Activated naive CD4-positive, alpha-beta T cell treated with anti-CD3 and anti-CD28 coated beads, Interleukin-2, amount 50 U/mL, for 16 hours (primary cell): ENCODE measurements at places on chromosomes 3 and 15.

DNA sequence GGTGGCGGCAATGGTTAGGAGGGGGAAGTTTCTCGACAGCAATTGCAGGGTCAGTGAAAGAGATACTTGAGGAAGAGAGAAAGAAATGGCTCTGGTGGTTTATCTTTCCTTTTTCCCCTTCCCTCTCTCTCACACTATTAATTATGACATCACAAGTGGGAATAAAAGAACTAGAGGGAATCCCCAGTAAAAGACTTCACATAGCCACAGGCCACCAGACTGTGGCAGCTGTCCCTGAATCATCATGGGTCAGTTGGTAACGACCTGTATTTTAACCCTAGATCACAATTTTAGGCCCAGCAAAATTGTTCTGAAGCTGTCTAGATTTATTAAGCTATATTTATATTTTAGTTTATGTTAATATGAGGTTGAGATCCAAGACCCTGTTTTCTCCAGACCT lies 40.3 kb downstream of the MBNL1 start:
- DNase-seq, result no peak

DNA sequence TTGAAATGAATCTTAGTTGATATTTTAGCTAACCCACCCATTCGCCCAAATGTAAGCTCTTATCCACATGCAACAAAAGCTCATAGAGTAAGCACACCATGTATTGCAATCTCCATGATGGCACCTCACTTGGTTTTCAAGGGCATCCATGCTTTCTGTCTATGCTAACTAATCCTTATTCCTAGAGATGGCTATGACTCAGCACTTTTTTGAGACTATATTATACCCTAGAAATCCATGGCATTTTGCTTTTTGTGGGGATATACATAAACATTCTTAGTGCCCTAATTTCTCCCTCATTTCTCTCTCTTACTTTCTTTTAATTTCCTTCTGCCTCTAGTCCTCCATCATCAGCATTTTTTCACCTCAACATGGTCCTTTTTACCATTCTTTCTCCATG lies 168.5 kb upstream of the STT3B start:
- DNase-seq, result no peak

DNA sequence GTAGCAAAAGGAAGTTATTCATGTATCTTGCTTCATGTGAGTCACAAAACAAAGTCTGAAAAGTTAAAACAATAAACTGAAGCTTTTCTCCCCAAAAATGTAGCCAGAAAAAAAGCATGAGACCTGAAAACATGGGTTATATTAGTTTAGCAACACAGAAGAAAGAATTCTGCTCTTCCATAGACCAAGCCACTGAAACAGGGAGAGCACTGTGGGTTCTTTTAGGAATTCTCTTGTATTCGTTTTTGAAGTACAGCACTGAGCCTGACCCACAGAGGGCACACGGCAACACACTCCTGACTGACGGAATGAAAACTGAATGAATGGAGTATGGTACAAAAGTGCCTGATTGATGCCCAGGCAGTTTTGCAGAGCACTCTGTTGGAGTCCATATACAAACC lies 66.6 kb downstream of the TM4SF4 start:
- DNase-seq, result no peak

GRCh38 chr15:38061856-38062649 lies 127.6 kb downstream of the TMCO5A start:
- DNase-seq, result no peak

GRCh38 chr15:78797951-78798350 lies 13.3 kb downstream of the ADAMTS7 start:
- DNase-seq, result no peak

DNA sequence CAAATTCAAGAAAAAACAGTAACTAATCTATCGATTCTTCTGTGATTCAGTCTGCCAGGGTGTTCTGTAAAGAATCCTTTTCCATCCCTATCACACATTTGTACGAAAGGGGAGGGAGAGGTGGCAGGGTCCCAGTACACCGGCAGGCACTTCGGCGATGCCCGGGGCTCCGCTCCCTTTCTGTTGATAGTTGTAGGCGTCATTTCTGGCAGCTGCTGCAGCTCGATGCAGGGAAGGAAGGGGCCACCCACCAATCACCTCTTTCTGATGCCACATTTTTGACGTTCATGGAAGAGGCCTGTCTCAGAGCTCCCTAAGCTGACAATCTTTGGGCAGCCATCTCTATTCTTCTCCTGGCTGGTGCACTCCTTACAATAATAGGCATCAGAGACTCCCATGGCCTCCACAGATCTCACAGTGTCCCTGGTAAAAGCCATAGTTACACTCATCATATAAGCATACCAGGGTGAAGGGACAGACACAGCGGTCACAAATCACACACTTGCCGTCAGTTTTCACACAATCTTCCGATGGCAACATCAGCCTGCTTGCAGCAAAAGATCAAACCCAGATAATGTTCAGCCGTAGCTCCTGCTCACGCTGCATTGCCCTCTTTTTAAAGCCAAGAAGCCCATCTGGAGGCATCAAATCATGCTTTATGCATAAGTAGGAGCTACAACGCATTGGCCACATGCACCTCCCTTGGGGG lies 60.8 kb upstream of the ZBTB38 start:
- DNase-seq, result peak; percentile 25

- no peak for DNase-seq
Observed at GRCh38 chr3:190492129-190492528, 21.8 kb upstream of the IL1RAP start.

- DNase-seq, result no peak
Observed at GRCh38 chr3:49466085-49466484, 4.0 kb upstream of the DAG1 start.

GRCh38 chr3:107468782-107469181 lies 54.0 kb upstream of the BBX start:
- DNase-seq, result no peak

DNA sequence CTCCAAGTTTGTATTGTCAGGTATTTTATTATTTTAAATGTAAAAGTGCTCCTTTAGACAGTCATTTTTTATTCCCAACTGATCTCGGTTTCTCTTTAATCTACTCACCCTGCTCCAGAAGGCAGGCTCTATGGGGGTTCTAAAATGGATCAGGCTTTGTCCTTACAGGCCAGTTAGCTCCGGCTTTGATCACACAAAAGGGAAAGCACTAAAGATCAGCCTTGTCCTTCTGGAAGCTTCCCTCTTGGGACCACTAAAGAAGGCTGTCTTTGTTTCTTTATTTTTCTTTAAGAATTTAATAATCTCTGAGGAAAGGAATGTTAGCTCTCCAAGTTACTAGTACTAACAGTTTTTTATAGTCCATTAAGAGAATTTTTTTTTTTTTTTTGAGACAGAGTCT lies 560.5 kb upstream of the ZNF717 start:
- no peak for DNase-seq

GRCh38 chr15:67707520-67708283 lies 117.6 kb upstream of the SKOR1 start:
- no peak for DNase-seq

DNA sequence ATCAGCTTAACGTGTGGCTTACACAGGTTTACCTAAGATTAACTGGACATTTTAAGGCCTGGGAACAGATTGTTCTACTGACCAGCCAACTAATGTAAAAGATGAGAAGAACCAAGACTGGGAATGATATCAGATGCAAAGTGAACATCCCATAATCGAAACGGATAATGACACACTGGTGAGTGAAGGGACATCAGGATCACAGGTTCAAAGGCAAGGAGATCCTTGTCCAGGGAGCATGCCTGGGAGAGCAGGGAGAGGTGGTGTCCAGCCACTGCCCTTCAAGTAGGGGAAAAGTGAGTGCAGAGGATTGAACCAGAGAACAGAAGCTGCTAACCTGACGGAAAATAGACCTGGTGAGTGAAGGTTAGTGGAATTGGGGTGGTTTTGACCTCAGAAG lies 228.8 kb downstream of the RORA start:
- no peak for DNase-seq

DNA sequence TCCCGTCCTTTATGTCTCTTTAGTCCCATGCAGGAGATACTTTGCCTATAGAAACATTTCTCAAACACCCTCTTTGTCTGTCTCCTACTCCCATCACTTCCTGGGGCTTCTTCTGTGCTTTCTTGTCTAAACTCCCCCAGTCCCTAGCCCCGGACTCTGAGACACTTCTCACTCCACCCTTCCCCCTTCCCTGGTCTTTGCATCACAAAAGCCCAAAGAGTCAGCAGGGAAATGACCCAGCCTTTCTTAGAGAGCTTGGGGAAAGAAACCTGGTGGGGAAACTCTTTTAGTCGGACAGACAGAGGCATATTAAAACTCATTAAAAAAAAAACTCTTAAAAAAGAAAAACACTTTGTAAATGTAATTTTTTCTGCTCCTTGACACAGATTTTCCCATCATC lies 211.2 kb downstream of the TJP1 start:
- no peak for DNase-seq

- DNase-seq, result no peak
Observed at GRCh38 chr15:79093352-79093935, 2.9 kb upstream of the RASGRF1 start.
